Kasumi-1 (cell line): ENCODE measurements at places on chromosomes 7 and 10.

DNA sequence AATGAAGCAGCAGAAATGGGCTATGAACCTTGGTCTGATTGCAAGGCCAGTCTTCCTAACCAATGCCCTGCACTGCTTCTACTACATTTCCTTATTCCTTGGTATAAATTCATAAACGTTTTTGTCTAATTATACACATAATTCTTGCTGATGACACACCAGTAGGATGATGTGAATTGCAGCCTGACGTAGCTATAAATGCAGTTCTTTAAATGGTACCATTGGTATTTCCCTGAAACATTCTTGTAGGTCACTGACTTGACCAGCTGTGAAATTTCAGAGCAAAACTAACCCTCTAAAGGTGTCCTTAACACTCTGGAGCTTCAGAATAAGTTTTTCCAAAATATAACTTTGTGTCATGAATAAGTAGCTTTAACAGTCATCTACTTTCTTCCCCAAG lies 50.8 kb downstream of the IFIT5 start:
- no peak for DNase-seq

DNA sequence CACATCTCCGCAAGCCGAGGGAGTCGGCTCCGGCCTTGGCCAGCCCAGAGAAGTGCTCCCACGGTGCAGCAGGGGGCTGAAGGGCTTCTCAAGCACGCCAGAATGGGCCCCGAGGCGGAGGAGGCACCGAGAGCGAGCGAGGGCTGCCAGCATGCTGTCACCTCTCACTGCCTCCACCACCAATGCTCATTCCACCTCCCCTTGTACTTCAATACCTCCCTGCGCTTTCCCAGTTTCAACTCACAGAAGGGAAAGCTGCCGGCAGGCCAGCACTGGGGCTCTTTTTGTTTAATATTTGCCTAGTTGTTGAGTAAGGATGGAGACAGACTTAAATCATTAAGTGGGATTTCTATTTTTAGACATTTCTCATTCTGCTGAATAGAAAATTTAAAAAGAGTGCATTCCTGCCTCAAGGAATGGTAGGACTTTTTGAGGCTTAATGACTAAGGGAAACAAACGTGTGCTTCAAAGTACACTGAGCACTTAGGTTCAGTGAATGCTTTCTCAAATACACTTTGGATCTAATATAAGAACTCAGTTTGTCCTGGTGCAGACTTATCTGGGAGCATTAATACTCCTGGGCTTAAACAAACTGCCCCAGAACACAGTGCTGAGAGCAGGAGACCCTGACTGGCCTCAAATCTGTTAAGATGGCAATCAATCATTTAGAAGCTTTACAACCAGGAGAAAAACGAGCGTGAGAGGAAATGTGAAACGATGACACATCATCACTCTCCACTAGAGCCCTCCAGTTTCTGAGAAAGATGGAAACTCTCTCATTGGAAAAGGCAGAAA lies 131.2 kb downstream of the RALA start:
- DNase-seq = no peak

DNA sequence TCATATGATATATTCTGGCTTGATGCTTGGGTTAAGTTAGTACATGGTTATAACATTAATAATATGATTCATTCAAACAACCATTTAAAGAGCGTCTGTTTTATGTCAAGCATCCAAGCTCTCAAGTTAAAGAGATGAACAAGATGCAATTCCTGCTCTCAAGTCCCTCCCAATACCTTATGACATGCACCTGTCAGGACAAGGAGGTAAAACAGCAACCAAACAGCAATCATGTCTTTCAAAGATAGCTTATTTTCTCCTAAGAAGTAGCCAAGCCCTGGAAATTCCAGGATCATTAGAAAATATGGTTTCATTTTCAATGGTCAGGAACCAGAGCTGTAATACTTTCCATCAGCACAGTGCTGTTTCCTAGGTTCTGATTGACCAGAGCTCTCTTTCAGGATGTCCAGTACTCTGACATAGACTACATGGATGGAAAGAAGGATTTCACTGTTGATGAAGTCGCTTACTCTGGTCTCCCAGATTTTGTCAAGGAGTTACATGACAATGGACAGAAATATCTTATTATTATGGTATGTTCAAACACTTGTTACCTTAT lies 29.0 kb downstream of the MGAM2 start:
- no peak for DNase-seq

- DNase-seq = no peak
Measured at GRCh38 chr10:49050906-49051305, 64.4 kb downstream of the VSTM4 start.

DNA sequence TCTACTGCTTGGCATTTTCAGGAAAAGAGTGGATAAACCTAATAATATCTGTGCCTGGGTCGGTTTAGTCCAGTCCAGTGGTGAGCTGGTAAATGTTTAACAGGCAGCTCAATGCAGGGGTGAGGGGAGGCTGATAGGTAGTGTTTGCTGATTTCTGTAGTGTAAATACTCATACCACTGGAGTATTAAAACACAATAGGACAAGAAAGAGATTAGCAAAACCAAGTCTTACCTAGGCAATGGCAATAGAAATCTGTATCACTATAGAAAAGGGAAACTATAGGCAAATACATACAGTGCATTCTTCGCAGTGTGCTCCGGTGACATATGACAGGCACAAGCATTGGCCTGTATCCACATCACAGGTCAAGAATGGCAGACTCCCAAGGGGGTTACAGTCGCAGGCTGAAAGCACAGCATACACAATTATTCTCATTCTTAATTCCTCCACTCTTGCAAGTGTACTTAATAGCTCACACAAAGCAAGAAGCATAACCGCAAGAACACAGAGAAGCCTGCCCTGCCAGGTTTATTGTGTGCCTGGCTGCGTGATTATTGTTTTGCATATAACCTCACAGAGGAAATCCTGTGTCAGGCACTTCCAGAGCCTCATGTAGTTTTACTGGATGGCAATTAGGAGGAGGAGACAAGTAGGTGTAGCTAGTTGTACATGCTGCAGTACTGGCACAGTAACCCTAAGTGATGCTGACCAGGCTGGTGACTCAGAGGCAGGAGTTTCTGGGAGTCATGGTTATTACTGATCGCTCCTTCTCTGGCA lies 35.0 kb downstream of the LAMB4 start:
- DNase-seq = no peak

DNA sequence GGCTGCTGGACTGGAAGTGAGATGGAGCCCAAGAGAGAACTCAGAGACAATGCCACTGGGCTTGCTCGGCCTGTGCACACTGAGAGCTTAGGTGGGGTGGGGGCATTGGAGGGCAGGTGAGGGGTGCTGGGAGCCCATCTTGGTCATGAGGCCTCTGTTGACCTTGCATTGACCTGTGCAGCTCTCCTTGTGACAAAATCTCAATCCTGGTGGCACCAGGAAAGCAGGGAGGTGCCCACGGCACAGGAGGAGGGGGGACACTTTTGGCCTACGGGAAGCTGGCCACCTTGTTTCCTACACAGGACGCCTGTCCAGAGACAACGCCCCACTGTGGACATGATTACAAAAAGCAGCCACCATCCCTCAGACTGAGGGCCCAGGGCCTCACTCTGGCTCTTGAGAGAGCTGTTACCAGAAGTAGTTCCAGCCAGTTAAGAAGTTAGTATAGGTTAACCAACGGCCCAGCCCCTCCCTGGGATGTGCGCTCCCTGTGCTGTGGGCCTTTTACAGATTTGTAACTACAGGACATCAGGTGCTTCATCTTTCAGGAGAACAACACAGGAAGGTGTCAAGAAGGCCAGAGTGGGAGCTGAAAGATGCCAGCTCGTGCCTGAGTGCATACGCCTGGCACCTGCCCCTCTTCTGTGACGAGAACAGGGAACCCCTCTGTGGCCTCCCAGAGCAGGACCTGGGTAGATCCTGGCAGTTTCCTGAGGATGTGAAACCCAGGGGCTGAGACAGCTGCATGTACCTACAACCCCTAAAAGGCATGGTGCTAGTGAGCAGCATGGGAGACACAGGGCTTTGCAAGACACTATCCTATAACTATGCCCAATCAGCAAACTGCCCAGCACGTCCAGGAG lies 10.3 kb downstream of the PKD1L1 start:
- DNase-seq = no peak

DNA sequence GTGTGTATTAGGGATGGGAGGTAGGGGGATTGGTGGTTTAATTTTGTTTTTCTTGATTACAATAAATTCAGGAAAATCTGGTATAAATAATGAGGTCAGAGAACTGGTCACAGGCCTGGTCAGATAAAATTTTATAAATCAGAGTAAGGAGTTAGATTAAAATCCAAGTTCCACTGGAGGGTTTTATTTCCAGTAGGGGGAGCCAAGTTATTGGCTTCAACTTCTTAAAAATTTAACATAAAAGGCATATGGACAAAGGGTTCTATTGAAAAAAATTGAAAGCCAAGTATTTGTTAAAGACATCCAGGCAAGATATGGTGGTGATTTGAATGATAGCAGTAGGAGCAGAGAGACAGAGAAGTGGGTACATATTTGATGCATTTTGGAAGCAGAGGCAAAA lies 763.3 kb downstream of the SORCS1 start:
- DNase-seq = no peak
